ENCODE measurements at places on chromosomes 13 and 19.

DNA sequence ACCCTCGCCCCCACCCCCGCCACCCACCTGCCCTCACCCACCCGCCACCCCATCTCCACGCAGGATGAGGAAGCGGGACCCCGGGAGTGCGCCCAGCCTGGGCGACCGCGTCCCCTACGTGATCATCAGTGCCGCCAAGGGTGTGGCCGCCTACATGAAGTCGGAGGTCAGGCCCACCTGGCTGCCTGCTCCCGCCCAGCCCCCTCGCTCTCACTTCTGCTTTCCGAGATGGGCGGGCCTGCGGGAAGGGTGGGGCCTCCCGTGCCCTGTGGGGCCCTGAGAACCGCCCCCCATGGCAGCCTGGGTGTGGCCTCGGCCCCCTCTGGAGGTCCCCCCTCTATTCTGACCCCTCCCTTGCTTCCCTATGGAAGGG is 3.1 kb upstream of the SPIB start:
- no peak for DNase-seq

GRCh38 chr19:11196406-11197287 is 698 bp downstream of the KANK2 start:
- no peak for DNase-seq

- peak; percentile 10 for DNase-seq
These were observed 8.2 kb downstream of the RASGRP4 start for GRCh38 chr19:38417544-38418506.

- no peak for DNase-seq
These were observed 5.9 kb downstream of the SERTAD3 start for GRCh38 chr19:40438284-40438683.

- DNase-seq: no peak
These were observed 221.6 kb downstream of the NBEA start for GRCh38 chr13:35163674-35164073.

GRCh38 chr13:48281556-48281955 is 22.0 kb upstream of the RB1 start:
- DNase-seq: no peak

DNA sequence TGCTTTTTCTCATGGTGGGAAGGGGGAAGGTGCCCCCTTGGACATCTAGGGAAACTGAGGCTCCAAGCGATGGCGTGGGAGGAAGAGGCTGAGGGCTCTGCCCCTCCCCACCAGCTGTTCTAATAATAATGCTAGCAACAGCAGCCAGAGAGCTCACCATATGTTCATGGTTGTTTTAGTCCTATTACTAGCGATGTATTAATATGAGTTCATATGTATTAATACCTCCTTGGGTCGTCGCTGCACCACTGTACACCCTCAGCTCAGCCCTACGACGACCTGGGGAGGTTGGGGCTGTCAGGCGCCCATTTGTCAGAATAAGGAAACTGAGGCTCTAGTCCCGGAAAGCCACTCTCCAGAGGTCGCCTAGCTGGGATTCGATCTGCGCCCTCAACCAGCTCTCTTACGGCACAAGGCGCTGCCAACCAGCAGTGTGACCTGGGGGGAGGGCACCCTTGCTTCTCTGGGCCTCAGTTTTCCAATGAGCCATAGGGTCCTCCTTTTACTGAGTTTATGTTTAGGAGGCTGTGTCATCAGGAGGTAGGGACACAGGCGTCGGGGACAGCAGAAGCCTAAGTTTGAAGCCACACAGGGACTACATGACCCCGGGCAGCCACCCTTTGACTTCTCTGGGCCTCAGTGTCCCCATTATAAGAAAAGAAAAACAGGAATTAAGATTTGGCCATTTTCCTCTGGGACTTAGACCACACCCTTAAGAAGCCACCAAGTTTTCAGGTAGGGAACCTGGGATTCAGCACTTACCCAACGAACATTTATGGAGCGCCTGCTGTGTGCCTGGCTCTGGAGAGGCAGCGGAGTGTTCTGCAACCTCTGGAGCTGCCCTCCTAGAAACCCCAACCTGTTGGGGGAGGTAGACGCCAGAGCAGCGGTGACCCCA is 664 bp downstream of the MAST3 start:
- no peak for DNase-seq

DNA sequence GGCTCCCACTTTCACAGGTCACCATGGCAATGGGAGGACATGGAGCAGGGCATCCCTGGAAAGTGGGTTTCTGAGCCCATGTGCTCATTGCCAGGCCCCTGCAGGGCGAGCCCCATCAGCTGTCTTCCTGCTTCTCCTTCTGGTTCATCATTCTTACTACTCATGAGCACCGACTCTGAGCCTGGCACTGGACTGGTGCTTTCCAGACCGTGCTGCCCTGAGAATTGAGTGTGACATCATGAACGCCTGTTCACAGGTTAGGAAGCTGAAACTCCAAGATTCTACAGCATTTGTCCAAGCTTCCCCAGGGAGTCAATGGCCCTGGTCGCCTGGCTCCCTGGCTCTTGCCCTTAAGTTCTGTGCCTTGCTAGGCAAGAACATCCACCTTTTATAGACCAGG is 210.4 kb upstream of the ZNF536 start:
- DNase-seq: no peak

DNA sequence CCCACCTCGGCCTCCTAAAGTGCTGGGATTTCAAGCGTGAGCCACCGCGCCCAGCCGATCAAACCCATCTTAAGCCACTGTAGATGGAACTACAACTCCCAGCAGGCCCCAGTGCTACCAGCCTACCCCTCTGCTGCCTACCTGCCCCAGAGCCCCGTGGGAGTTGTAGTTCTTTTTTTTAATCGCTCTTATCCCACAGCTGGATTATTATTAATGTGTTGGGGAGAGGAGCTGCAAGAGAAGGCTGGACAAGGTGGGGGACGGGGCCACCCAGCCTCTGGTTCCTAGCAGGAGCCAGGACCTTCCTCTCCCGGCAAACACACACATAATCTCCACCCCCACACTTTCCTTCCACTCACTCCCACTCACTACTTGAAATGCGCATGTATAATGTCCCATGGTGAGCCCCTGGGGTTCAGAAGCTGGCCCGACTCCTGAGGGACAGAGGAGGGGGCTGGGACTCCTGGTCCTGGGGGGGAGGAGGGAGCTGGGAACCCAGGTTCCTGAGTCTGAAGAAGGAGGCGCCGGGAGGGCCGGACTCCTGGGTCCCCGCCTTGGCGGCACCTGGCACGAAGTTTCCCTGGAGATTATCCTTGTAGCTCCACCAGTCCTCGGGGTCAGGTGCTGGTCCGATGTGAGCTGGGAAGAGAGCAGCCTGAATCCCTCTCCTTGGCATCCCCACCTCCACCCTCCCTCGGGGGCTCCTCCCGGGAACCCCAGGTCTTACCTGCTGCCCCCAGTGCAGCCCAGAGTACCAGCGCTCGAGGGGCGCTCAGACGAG is 958 bp downstream of the CA11 start:
- DNase-seq: peak; percentile 70

- no peak for DNase-seq
These were observed 64.3 kb downstream of the ZNF66 start for GRCh38 chr19:20840371-20840770.

DNA sequence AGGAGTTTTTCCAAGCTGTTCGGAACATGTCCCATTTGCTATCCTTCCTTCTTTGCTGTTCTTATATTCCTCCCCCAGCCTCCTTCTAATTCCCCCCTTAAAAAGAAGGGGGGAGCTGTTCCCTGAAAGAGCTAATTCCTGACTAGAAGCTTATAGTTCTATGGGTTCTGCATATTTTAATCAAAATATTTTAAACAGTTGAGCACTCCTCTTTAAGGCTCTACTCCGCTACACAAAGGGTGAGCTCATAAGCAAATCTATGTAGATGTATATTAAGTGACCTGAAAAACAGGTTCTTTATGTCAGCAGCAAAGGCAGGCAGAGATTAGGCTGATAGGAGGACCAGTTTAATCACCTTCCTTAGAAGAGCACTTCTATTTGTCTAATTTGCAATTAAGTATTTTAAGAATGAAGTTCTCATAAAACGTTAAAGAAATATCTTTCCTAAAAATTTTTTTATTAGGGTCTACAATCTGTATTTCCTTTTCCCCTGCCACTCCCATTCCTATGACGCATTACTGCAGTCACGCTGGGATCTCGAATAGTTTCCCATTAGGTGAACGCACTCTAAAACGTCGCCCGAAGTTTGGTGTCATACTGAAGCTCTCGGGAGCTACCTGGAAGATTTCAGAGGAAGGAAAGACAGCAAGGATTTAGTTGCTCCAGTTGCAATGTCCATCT is 5.2 kb downstream of the EFNB2 start:
- no peak for DNase-seq

- no peak for DNase-seq
These were observed 189.3 kb downstream of the TM9SF2 start for GRCh38 chr13:99690426-99691174.

DNA sequence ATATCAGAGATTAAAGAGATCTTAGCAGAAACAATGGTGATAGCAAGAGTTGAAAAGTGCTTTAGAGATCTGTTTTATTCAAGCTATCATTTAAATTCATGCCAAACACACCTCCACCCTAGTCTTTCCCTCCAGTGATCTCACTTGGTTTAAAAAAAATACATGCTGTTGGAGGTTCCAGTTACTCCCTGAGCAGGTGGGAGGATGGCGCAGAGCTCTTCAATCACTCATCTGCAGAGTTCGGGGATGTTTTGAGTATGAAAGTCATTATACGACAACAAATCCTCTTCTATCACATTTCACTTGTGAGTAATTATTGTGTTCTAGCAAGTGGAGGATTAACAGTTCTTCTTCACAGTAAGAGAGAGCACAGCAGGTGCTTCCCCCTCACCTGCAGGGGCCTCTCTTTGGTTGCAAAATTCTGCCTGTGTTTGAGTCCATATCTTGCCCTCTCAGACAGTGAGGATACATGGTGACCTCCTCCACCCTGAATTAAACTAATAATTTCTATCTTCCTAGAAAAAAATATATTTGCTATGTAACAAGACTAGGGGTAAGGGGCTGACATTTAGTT is 376.7 kb downstream of the LIG4 start:
- DNase-seq: no peak

- DNase-seq: no peak
These were observed 10.8 kb downstream of the POU4F1 start for GRCh38 chr13:78592584-78592983.

- DNase-seq: no peak
These were observed 1305.3 kb downstream of the SLITRK5 start for GRCh38 chr13:88976466-88976865.

DNA sequence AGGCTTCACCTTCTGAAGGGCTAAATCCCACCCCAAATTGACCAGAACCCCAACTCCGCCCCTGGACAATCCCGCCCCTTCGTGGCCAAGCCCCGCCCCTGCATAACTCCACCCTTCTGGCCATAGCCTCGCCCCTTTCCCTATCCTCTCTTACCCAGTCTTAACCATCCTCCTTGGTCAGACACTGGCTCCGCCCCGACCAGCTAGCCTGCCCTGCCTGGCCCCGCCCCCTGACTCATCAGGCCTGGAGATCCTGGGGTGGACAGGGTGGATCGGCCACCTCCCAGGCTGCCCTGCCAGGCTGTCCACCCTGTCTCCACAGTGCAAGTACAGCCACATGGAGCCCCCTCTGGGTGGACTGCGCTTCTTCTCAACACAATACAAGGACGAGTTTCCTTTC is 8.0 kb upstream of the ZNF358 start:
- peak; percentile 9 for DNase-seq

GRCh38 chr19:3274942-3275582 is 50.6 kb downstream of the CELF5 start:
- no peak for DNase-seq

DNA sequence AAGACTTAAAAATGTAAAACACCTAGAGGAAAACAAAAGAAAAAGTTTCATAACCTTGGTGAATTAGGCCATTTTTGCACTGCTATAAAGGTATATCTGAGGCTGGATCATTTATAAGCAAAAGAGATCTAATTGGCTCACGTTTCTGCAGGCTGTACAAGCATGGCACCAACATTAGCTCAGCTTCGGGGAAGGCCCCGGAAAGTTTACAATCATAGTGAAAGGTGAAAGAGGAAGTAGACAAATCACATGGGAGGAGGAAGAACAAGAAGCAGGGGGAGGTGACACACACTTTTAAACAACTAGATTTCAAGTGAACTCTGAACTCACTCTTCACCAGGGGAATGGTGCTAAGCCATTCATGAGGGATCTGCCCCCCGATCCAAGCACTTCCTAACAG is 1358.5 kb upstream of the PCDH9 start:
- DNase-seq: no peak

DNA sequence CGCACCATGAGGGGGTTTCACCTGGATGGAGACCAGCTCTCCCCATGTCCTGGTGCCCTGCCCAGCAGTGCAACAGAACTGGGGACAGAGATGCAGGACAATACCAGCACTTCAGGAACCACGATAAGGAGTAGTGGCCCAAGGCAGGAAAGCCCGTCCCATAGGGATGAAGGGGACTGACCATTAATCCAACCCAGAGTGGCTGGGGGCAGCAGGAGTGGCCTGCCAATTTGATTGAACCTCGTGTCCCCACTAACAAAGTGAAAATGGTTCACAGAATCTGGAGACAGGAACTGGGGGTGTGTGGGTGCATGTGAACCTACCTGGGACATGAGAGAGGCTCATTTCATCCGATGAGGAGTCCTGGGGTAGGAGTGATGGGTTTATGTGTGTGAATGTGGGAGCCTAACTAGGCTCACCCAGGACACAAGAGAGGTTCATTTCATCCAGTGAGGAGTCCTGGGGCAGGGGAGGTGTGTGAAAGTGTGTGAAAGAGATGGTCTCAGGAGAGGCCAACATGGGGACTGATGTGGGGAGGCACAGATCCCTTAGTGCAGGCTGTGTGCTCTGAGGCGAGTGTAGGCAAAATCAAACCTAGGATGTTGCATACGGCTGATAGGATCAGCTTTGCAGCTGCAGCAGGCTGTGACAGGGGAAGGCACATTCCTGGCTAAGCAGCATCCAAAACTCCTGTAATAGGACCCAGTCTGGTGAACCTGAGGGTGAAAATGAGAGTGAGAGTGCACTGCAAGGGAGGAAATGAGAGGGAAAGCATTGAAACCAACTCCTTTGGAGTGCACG is 98.2 kb downstream of the ZNF429 start:
- DNase-seq: no peak

- no peak for DNase-seq
These were observed 36.1 kb downstream of the MTUS2 start for GRCh38 chr13:28856287-28856686.

GRCh38 chr13:72186730-72187422 is 319.9 kb upstream of the DACH1 start:
- DNase-seq: no peak

GRCh38 chr13:40640202-40640601 is 26.2 kb downstream of the FOXO1 start:
- no peak for DNase-seq

GRCh38 chr19:31616031-31616430 is 266.8 kb upstream of the TSHZ3 start:
- no peak for DNase-seq

GRCh38 chr19:5913739-5914357 is at the start of gene CAPS:
Gene CAPS (plus strand): TSS chr19:5914254. CDS start chr19:5914407, 153 bp downstream.
- peak; percentile 18 for DNase-seq

GRCh38 chr19:39823686-39824085 is 10.3 kb downstream of the DYRK1B start:
- no peak for DNase-seq

DNA sequence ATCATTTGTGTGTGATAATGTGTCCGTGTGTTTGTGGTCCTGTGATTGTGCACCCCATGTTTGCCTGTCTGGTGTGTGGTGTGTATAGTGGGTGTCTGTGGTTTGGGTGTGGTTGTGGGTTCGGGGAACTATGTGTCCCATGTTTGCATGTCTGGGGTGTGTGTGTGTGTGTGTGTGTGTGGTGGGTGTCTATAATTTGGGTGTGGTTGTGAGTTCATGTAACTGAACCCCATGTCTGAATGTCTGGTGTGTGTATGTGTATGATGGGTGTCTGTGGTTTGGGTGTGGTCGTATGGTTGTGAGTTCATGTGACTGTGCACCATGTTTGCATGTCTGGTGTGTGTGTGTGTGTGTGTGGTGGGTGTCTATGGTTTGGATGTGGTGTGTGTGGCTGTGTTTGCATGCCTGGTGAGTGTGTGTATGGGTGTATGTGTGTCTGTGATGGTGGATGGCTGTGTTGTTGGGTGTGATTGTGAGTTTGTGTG is 11.1 kb upstream of the NFIX start:
- DNase-seq: no peak
